ENCODE measurements at places on chromosomes 2 and 18.

DNA sequence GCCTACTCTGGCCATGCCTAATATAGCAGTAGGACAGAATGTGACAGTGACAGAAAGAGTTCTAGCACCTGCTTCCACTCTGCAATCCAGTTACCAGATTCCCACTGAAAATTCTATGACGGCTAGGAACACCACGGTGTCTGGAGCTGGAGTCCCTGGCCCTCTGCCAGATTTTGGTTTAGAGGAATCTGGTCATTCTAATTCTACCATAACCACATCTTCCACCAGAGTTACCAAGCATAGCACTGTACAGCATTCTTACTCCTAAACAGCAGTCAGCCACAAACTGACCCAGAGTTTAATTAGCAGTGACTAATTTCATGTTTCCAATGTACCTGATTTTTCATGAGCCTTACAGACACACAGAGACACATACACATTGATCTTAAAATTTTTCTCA, 45.2 kb upstream of the TTR start:
- DNase-seq, result no peak

DNA sequence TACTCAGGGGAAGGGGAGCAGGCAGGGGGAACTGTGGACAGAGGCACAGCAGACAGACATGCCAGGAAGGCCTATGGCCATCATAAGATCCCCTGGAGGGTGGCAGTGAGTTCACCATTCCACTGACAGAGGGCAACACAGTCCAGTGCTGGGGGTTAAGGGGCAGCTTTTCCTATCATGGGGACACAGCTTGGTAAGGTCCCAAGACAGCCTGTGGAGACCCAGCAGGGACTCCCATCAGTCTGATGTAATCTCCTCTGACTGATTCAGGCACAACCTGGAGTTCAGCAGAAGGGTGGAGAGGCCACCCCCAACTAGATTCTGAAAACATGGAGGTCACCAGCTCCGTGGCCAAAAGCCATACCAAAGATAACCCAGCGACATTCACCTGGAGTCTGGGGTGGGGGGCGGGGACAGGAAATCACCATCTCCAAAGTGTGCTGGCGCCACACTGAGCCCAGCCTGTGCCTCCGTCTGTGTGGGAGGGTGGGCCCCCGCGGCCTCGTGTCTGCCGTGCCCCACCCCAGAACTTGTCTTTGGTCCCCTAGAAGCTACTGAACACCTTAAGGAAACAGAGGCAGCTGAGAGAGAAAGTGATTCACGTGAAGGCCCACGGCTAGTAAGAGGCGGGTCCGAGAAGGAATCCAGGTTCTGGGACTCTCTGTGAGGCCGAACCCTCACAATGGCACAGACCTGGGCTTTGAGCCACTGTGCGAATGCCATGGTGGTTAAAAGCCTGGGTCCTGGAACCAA, 28.6 kb downstream of the DNMT3A start:
- no peak for DNase-seq

- no peak for DNase-seq
Observed at GRCh38 chr2:240574386-240575100, 6.3 kb downstream of the RNPEPL1 start.

DNA sequence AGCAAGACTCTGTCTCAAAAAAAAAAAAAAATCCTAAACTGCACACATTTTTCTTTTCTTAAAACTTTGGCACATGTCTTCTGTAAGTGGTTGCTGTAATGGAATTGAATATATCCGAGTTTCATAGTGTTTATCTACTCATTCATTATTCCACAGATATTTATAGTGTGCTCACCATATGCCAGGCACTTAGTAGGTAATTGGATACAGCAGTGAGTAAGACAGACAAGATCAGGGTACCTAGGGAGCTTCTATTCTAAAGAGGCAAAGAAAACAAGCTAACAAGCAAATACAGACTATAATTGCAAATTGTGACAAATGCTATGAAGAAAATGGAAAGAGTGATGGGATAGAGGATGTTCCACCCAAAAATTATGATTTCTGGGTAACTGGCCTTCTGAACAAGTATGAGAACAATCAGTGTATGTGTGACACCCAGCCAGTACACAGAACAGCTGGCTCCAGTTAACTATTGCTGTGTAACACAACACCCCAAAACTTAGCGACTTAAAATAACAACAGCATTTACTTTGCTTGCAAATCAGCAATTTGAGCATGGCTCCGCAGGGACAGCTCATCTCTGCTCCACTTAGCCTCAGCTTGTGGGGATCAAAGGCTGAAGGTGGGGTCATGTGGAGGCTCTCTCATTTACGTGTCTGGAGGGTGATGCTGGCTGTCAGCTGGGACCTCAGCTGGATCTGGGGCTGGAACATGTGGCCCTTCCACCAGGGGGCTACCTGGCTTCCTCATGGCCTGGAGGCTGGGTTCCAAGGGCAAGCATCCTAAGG, 224.9 kb downstream of the INSIG2 start:
- DNase-seq, result no peak

GRCh38 chr2:59171019-59171418, 929.9 kb upstream of the FANCL start:
- DNase-seq, result no peak

- DNase-seq, result no peak
Observed at GRCh38 chr2:217086038-217086522, 226.2 kb upstream of the TNP1 start.

- DNase-seq, result no peak
Observed at GRCh38 chr2:23445450-23445868, 60.5 kb downstream of the KLHL29 start.

DNA sequence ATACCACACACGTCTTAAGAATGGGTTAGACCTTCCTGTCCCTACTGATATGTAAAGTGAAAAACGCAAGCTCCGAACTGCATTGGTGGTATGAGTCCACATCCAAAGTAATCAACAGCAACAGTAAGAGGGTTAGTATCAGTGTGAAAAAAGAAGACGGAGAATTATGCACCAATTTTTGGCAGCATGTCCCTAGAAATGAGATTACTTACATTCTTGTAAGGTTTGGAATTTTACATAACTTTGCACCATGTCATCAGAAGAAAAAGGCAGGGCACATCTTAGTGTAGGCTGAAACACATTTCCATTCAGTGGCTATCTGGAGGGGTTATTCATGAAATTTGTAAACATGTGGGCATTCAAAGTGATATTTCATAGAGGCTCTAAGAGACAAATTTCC, 88.2 kb downstream of the LONRF2 start:
- no peak for DNase-seq

DNA sequence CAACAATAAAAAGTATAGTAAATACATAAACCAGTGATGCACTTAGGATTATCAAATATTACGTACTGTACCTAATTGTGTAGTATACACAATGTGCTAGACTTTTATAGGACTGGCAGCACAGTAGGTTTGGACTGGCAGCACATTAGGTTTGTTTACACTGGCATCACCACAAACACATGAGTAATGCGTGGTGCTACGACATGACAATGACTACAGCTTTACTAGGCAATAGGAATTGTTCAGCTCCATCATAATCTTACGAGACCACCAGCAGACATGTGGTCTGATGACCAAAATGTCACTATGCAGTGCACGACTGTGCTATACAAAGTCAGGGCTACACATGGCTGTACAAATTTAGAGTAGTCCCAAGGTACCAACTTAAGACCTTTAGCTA, 2.3 kb downstream of the MBOAT2 start:
- no peak for DNase-seq

DNA sequence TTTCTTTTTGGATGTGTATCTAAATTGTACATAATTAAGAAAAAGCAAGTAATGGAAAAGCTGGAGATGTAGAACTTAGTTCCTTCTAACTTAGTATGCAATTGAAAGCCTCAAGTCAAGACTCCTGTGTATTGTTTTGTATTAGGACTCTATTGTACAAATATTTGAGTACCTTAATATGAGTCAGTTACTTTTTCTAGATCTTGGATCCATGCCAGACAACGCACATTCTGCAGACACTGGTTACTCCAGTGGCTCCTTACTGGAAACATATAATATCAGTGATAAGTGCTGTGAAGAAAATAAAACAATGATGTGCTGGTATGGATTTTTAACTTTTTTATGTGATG, 1.5 kb downstream of the SLC39A10 start:
- DNase-seq, result no peak

DNA sequence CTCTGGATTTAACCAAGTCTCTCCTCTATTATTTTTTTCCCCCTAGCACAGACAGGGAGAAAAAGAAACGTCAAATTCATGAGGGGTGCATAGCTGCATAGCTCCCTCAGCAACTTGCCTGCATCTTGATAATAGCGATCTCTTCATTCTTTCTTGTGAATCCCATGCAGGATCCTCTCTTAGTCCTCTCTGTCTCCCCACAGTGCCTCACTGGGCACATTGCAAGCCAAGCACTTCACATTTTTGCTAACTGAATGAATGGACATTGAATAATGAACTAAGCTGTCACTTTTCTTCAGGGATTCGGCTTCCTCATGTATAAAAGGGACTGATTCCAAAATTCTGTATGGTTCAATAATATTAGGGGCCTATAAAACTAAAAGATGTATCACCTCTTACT, 2.9 kb upstream of the EPB41L3 start:
- no peak for DNase-seq

GRCh38 chr18:46657115-46657955, at the start of gene LOXHD1:
LOXHD1 (minus strand) TSS chr18:46657220; CDS start chr18:46657033, 187 bp downstream.
- DNase-seq, result no peak

DNA sequence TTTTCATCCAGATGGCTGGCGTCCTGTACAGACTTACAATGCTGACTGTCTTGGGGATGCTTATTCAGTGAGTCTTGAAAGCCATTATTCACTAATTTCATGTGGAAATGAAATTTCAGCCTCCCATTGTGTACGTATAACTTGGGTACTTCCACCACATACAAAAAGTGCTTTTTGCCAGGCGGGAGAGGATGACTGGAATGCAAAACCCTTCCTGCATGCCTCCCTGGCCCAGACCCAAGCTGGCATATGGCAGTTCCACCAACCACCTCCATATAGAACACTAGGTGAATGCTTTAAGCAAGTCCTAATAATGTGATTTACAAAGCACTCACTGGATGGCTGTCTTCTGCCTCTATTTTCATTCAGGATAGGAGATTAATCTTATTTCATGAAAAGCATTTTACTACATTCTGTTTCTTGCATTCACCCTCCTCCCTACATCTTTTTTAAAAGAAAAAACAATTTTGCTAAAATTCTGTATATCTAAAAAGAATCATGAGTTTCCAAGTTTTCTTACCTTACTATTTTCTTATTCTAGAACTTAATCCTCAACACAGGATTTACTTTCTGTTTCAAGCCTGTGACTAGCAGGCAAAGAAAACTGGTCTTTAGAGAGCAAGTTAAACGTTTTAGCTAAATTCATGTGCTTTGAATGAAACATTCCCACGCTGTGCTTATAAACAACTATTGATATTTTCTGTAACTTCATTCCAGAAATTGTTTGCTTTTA, 327.6 kb downstream of the NCKAP5 start:
- DNase-seq, result no peak

GRCh38 chr2:32358111-32358482, 1.3 kb downstream of the BIRC6 start:
- no peak for DNase-seq

GRCh38 chr2:177799531-177799930, 273.0 kb downstream of the PDE11A start:
- DNase-seq, result no peak

DNA sequence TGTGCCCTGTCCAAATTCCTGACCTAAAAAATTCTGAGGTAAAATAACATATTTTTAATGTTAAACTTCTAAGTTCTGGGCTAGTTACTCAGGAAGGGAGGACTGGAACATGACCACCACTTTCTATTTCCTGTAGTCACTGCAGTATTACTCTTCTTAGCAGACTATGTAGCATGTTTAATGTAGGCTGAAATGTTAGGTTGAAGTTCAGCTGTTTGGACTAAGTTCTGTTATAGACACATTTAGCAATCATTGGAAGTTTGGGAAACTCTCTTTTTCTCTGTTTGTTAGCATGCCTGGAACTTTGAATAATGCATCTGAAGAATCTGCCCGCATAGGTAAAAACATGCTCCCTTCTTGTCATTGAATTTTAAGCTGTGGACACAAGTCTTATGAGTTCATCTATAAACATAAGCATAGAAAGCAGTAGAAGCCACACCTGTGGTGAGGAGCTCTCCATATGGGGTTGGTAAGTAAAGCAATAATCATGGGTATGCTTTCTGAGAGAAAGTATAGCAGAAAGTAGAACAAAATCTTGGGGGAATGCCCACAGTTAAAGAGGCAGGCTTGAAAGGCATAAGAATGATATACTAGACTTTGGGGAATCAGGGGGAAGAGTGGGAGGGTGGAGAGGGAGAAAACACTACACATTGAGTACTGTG, 52.6 kb downstream of the IL1R2 start:
- DNase-seq, result no peak

DNA sequence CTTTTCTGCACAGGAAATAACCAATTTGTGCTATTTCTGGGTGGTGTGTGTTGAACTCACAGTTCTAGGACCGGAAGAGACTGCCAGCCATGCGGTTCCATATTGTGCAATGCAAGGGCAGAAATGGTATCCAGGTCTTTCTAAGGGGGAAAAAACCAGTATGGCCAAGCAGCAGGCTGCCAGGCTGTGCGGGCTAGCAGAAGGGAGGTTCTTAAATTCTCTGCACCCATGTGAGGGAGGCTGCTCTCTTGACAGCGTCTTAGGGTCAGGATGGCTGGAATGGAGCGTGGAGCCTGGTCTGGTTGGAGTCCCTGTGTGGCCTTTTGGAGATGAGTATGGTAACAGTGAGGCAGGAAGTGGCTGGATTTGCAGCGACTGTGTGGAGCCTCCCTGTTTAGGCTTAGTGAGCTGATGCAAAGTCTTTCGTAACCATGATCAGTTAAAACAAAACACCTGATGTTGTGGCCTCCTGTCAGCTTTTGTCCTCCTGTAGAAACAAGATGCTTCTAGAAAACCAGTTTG, 52.6 kb downstream of the NCK2 start:
- DNase-seq, result no peak

DNA sequence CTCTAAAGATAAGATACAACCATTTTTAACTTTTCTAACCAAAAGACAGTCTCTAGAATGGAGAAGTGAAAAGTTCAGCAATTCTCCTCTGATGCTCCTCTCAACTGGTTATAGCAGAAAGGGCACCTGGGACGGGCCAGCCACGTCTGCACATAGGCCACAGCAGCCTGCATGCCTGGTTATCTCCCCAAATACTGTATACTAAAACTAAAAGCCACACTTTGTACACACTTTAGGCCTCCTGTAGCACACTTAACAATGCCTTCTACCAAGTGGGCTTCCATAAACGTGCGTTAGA, 179.1 kb downstream of the ANKRD44 start:
- DNase-seq, result no peak

DNA sequence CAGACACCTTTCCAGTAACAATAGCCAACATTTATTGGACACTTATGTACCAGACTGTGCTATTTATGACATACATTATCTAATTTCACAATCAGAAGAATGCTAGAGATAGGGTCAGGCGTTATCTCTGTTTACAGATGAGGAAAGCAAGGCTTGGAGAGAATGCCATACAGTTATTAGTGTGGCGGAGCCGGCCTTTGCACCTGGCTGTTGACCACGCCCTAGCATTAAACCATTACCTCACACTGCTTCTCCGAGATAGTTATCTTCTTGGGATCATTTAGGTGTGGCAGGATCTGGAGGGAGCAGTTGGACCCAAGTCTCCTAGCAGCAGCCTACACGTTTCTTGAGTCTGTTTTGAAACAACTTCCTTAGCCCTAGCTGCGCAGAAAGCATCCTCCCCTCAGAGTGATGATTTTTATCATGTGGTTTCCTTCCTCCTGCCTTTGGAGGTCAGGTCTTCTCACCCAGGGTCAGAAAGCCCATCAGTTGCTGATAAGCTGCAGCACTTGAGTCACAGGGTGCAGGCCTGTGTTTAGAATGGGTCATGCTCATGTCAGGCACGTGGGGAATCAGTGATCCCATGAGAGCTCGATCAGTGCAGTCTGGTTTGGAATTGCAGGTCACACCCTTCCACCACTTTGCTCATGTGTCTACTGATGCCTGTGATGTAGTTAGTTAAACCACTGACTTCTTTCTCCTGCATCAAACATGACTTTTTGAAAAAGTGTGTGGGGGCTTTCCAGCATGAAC, 118.2 kb downstream of the SPTBN1 start:
- peak; percentile 51 for DNase-seq
